ENCODE measurements at places on chromosomes 3 and 15. TPM values are rescaled to one million over a fixed set of nuclear protein-coding genes. Genes with fewer than 3 reads are reported as not detected.

DNA sequence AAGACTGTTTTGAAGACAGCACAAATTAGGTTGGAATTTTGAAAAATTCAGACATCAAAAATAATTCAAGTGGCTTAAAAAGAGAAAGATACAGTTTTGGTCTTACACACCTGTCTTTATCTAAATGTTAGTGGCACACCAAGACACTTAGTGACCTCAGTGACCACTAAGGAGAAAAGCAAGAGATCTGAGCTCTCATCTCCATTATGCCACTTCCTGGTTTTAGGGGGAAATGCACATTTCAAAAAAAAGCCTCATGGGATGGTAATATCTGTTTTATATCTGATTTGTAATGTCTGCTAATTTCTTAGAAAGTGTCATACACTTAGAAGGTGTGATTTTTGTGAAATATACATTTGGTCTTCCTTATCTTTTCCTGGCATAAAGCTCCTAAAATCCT lies 16.4 kb downstream of the IL12A start:
- no peak for DNase-seq

- no peak for DNase-seq
These were observed 94.1 kb downstream of the PEX5L start for GRCh38 chr3:179942553-179943075.

The CASR gene
- not detected for total RNA-seq

GRCh38 chr3:52429031-52429430 lies 15.9 kb downstream of the SEMA3G start:
- no peak for DNase-seq

DNA sequence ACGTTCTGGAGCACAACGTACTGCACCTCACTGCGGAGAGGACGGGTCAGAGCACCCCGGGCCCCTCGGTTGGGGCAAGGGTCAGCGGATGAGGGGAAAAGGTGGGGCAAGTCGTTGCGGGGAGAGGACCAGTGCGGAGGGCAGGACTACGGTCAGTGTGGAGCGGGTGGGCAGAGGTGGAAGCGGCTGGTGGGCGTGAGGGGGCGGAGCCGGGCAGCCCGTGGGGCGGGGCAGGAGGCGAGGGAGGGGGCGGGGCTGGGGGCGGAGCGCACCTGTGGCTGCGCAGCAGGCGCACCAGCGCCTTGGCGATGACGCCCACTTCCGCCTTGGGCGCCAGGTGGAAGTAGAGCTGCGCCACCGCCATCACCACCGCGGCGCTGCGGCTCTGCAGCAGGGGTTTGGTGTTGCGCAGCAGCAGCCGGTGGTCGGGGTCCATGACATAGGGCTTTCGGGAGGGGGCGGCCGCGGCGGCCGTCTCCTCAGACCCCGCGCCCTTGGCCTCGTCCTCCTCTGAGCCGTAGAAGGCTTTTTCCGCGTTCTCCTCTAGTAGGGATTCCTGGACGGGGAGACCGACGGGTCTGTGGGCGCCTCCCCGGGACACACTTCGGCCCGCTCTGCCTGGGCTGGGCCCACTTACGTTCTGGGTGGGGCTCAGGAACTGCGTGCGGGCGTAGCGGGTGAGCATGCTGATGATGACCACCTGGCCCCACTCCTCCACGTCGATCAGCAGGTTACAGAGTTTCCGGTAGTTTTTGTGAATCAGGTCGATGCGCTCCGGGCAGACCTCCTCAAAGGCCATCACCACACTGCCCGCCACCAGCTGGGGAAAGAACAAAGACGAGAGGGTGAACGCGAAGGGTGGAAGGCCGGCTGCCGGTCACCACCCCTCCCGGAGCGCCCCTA lies 29.2 kb downstream of the AP3B2 start:
- DNase-seq = no peak

GRCh38 chr15:43360821-43361220 lies 10.0 kb downstream of the ZSCAN29 start:
- no peak for DNase-seq

The BFSP2 gene
- total RNA-seq = 0.41 TPM

Data from SJCRH30 (cell line).